ENCODE measurements at places on chromosomes 12 and 14.

- no peak for DNase-seq
Observed at GRCh38 chr12:118377021-118377883, 897 bp downstream of the SUDS3 start.

DNA sequence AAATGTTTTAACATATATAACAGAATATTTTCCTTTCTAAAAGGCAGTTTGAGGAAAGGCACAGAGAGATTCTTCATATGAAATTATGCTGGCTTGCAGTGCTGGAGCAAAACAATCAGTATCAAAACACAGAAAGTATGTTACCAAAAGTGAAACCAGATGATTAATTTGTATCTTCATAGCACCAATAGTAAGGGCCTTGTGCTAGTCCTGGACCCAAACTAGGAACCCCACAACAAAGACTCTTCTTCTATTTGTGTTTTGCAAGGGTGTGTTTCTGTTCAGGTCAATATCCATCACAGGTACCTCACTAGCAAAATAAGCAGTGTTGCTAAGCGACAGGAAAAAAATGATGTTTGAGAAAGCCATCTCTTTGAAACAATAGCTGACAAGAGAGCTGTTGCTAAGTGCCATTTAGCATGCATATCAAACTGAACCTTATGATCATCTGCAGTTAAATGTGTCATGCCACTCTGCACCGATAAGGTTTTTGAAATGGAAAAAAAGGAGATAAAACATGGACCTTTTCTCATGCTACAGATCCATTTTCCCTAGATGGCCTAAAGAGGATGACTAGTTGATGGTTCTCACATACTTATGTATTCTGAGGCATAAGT, 196.2 kb upstream of the ALG10 start:
- DNase-seq: no peak

- DNase-seq: no peak
Observed at GRCh38 chr14:64536488-64537245, 3.9 kb upstream of the HSPA2 start.

DNA sequence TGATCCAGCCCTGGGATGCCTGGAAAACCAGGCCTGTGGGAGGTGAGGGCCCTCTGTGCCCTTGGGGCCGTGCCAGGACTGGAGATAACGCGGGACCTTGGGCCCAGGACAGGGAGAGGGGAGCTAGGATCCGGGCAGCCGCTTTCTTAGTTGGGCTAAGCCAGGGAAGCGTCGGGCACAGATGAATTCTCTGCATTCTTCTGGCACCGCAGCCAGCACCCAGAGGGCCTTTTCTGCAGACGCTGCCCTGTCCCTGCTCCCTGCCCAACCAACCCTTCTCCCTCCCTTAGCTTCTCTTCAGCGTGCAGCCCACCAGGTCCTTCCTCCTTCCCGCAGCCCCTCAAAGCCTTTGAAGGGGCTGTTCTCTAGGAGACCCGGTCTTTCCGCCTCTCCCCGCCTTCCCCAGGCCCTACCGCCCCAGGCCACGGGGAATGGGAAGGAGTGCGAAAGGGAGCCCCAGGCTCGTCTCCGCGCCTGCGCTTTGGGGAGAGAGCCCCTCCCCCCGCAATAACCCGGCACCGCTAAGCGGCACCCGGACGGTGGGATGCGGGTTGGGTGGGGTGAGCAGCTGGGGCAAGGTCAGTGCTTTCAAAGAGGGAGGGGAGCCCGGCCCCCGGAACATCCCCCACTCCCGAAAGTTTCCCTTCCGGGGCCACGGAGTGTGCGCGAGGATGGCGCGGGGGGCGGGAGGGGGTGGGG, 663 bp downstream of the NCKAP5L start:
- peak; percentile 35 for DNase-seq

DNA sequence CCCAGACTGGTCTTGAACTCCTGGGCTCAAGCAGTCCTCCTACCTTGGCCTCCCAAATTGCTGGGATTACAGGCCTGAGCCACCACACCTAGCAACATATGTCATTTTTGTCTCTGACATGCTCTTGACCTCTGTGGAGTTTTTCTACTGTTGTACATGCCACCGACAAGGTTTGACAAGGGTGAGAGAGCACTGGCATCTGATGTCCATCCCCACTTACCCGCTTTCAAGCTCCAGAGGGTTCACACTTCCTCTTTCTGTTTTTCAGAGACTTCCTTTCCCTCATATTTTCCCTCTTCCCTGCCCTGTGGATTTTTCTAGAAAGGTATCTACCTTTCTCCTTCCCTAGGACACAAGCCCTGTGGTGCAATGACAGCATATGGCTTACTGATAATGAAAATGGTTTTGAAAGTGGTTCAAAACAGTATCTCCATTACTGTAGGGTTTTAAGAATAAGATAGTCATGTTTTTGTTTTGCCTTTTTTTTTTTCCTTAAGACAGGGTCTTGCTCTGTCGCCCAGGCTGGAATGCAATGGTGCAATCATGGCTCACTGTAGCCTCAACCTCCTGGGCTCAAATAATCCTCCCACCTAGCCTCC, 27.7 kb upstream of the PLEKHG3 start:
- no peak for DNase-seq

GRCh38 chr12:117279606-117280005, 81.8 kb downstream of the NOS1 start:
- DNase-seq: no peak

GRCh38 chr12:26246483-26247164, 51.3 kb downstream of the SSPN start:
- DNase-seq: no peak

DNA sequence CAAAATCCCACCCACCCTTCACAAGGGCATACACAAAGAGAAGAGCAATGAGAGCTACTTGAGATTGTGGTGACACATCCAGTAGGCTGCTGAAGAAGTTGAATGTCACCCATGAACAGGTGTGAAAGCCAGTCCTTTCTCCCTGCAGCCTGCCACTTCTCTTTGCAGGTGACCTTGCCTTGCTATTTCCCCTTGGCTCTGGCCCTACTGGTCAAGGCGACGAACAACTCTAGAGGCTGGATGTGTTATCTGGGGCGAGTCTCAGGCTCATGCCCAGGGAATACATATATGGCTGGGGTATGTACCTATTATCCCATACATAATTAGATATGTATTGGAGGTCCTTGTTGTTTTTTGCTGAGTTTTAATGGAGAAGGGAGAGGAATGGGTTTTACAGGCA, 70.2 kb upstream of the EGLN3 start:
- no peak for DNase-seq
